ENCODE measurements at places on chromosomes 2 and 18. TPM values are rescaled to one million over a fixed set of nuclear protein-coding genes. Genes with fewer than 3 reads are reported as not detected.

The PROC gene
- 0.13 TPM for total RNA-seq

The KCNS3 gene
- total RNA-seq = 1.4 TPM

The RAB6C gene
- total RNA-seq = not detected

The HOXD12 gene
- not detected for total RNA-seq

The FRZB gene
- total RNA-seq = 0.52 TPM

The ECEL1 gene
- total RNA-seq = not detected

The TMEM17 gene
- total RNA-seq = 1.3 TPM

The RFTN2 gene
- 4.5 TPM for total RNA-seq

All from epithelial cell of alveolus of lung (primary cell).